ENCODE measurements at places on chromosomes 13 and 19.

GRCh38 chr13:23391752-23392151 lies 41.8 kb downstream of the SACS start:
- no peak for DNase-seq

GRCh38 chr19:42512130-42512636 lies 16.1 kb downstream of the CEACAM1 start:
- no peak for DNase-seq

DNA sequence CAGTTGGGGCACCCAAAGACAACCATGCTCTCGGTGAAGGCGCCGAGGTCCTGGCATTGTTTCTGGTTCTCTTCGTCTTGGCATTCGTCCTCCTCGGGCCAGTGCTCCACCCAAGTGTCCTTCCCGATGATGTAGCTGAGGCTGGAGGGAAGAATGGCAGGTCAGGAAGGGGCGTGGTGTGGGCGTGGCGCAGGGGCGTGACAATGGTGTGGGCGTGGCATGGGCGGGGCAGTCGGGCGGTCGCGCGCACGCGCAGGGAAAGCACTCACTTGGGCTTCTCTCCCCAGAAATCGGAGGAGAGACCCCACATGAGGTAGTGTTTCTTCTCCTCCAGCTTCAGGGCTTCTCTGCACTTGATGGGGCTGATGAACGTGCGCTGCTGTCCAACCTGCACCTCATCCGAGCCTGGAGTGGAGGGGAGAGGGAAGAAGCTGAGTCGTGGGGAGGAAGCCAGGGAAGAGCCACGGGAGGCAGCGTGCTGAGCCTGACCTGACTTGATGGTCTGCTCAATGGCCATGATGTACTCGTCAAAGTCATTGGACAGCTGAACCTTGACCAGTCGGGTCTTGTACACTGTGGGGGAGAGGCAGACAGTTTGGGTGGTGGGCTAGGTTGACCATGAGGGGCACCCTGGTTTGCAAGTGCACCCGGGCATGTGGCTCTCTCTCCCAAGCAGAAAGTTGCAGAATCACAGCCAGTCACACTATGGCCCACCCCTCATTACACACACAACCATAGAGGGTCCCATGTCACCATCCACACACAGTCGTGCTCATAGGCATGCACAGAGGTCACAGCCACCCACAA lies 8.1 kb upstream of the TNFSF14 start:
- DNase-seq, result no peak

DNA sequence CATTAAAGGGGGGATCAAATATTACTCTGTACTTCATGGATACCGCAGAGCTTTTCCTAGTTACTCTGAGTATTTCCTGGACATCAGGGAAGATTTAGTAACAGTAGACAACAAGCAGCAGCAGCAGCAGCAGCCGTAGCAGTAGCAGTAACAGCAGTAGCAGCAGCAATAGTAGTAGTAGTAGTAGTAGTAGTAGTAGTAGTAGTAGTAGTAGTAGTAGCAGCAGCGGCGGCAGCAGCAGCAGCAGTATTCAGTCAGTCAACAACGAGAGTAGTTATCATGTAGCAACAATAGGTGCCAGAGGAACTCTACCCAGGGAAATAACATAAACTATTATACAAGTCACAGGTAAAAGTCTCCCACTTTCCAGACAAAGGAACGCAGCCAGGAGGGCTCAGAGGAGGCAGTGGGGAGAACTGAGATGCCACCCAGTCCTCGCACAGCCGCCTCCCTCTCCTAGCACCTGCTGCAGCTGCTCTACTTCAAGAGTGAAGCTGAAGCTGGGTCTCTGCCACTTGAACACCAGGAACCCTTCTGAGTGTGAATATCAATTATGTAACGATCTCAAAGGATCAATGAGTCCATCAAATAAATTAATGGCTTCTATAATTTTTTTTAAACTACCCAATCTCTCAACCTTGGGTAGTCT lies 1.3 kb upstream of the DOCK9 start:
- DNase-seq, result no peak

DNA sequence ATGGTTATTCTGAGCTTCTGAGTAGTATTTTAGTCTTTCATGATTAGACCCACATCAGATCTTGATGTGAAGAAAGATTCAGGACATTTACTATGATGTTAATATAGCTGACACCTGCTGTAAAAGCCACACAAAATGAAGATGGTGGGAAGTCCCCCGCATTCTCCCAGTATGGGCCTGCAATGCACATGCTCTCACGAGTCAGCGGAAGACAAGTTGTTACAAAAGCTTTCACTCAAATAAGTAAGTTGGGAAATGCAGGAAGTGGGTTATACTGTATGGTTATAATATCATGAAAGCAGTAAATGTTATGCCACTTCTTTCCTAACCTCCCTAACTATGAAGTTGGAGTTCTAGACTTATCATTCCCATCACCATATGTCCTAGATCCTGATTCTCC lies 171.9 kb downstream of the KLF5 start:
- DNase-seq, result no peak

GRCh38 chr19:29751932-29752331 lies 36.9 kb upstream of the C19orf12 start:
- DNase-seq, result no peak

GRCh38 chr13:35917252-35917941 lies 213.8 kb downstream of the DCLK1 start:
- no peak for DNase-seq

DNA sequence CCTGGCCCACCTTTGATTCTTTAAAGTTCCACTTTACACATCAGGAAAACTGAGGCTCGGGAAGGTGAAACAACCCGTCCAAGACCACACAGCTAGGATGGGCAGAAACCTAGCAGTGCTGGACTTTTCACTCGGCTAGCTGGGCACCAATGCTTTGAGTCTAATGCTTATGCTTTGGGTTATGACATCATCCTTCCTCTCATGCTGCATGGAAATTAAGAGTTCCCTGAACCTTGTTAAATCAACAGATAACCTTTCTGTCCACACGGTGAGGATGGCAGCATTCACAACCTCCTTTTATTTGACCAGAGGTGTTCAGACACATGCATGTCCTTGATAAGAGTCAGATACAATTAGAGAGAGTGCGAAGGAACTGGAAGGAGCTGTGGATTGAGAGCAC lies 138.4 kb downstream of the UQCRFS1 start:
- no peak for DNase-seq

DNA sequence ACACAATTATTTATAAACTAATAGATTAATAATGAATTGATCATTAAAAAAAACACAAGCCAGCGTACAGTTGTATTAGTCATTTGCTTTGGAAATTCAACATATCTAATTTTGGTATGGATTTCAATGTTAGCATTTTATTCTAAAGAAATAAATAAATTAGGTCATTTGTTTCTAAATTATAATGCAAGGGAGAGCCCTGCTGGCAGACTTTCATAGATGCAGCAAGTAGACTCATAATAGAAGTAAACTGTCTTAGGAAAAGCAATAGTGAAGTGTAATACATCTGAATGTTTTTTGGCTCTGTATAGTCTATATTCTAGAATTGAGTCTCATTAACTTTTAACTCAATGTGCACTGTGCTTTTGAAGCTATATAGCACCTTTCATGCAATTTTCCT lies 982.4 kb upstream of the MIR17HG start:
- DNase-seq, result no peak

- peak; percentile 58 for DNase-seq
Observed at GRCh38 chr19:511101-511851, 4.0 kb downstream of the TPGS1 start.

GRCh38 chr19:5803752-5804515 lies 933 bp upstream of the NRTN start:
- peak; percentile 85 for DNase-seq

DNA sequence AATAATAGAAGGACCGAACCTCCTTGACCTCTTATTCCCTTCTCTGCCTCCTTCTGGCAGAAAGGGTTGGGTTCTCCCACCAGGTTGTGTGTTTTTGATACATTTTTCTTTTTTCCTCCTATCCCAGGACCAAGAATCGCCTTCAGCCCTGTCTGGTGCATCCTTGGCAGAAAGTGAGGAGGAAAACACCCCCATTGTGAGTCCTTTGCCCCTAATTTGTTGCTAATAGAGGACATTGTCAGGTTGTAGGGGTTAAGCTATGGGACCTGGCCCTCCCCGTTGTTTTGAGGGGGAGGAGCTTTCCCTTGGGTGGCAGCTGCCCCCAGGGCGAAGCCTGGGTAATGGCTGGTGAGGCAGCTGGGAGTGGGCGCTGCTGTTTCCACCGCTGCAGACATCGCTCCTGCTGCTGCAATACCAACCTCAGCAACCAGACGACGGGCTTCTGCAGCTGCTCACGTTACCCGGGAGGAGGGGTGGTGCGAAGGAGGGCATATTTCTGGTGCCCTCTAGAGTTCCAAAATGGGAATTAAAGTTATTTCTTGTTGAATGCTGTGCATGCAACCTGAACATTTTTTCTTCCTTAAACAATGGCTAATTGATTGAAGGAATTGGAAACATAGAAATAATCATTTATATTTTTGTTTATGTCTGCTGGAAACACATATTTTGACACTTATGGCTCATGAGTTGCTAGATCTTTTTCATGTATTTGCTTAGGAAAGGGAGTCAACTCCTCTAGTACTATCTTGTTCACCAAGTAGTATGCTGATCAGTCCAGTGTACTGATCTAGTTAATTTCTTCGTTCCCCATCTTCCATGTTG lies 1.5 kb downstream of the ZMYM2 start:
- DNase-seq, result peak; percentile 86

DNA sequence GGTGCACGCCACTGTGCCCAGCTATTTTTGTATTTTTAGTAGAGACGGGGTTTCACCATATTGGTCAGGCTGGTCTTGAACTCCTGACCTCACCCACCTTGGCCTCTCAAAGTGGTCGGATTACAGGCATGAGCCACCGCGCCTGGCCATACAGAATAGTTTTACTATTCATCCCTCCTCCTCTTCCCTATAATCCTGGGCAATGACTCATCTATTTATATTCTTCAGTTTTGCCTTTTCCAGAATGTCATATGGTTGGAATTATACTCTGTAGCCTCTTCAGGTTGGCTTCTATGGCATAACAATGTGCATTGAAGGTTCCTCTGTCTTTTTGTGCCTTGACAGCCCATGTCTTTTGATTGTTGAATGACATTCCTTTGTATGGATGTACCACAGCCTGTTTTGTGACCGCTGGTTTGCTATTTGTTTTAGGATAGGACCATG lies 22.2 kb upstream of the LRP3 start:
- no peak for DNase-seq

GRCh38 chr19:3142292-3142670 lies 6.4 kb downstream of the GNA15 start:
- no peak for DNase-seq

DNA sequence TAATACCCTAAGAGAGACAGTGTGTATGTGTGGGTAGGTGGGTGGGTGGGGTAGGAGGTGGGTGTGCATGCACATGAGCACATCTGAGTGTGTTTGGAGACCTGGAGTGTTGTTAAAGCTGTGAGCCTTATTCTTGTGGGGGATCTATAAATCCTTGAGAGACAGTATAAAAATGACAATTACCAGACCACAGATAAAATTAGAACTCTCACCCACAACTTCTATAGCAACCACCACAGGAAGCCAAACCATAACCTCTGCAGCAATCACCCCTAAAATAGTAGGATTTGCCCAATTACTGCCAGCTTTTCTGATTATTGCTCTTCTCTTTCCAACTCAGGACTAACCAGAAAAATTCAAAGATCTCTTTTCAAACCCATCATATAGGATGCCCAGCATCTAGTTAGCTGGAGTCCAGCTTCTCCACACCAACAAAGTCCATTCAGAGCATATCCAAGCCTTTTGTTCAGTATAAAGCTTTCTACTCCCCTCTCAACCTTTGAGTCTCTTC lies 93.4 kb upstream of the SLITRK1 start:
- DNase-seq, result no peak

DNA sequence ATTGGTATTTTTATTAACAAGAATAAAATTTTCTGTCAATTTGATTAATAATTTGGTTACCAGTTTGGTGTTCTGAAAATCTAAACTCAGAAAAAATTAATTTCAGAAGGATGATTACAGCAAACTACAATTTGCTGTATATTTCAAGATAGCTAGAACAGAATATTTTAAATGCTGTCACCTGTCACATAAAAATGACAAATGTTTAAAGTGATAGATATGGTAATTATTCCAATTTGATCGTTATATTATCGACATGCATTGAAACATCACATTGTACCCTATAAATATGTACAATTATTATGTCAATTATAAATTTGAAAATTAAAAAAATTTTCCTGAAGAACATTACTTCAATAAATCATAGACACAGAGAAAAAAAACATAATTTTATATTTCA lies 56.9 kb upstream of the SLITRK5 start:
- DNase-seq, result no peak

- no peak for DNase-seq
Observed at GRCh38 chr13:57531256-57531655, 100.3 kb upstream of the PCDH17 start.

DNA sequence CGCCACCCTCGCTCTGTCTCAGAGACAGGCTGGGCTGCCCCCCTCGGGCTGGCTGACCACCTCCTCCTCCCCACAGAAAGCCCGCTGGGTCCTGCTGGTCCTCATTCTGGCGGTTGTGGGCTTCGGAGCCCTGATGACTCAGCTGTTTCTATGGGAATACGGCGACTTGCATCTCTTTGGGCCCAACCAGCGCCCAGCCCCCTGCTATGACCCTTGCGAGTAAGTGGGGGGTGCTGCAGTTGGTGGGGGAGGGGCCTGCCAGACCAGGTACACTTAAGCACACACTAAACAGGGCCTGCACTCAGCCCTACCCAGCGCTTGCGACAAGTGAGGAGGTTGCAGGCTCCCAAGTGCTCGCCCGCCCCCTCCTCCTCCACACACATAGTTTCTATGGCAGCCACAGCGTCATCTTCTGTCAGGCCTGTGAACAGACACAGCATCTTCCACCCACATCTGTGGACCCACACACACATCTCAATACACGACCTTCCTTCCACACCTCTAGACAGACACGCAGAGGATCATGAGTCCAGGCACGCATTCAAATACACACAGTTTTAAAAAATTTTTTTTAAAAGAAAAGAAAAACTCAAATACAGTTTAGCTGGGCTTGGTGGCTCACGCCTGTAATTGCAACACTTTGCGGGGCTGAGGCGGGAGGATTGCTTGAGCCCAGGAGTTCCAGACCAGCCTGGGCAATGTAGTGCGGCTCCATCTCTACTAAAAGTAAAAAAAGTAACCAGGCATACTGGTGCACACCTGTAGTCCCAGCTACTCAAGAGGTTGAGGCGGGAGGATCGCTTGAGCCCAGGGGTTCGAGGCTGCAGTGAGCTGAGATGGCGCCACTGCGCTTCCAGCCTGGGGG lies 18.4 kb downstream of the PLD3 start:
- DNase-seq, result no peak

GRCh38 chr13:31912647-31913401 lies 118.8 kb upstream of the FRY start:
- DNase-seq, result no peak

GRCh38 chr13:33205804-33206221 lies 79.7 kb downstream of the STARD13 start:
- no peak for DNase-seq

DNA sequence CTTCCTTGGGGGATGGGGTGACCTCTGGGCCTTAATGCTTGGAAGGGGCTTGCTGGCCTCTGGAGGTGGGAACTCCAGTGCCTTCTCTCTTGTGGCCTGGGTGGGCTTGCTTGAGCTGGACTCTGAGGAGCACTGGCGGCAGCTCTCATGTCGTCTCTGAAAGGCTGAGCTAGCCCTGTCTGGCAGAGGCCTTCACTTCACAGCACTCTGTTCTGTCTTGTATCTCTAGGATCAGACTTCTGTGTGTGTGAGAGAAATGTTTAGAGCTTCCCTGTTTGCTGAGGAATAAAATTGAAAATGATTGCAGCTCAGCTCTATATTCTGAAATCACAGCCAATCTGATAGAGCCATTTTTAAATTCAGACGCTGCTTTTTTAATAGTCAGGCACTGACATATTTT lies 185.3 kb downstream of the KCNRG start:
- DNase-seq, result no peak

- no peak for DNase-seq
Observed at GRCh38 chr19:3682286-3682685, 18.0 kb downstream of the PIP5K1C start.

- DNase-seq, result no peak
Observed at GRCh38 chr13:65339241-65339640, 1890.9 kb downstream of the PCDH9 start.
